ENCODE measurements at places on chromosomes 6 and 20.

DNA sequence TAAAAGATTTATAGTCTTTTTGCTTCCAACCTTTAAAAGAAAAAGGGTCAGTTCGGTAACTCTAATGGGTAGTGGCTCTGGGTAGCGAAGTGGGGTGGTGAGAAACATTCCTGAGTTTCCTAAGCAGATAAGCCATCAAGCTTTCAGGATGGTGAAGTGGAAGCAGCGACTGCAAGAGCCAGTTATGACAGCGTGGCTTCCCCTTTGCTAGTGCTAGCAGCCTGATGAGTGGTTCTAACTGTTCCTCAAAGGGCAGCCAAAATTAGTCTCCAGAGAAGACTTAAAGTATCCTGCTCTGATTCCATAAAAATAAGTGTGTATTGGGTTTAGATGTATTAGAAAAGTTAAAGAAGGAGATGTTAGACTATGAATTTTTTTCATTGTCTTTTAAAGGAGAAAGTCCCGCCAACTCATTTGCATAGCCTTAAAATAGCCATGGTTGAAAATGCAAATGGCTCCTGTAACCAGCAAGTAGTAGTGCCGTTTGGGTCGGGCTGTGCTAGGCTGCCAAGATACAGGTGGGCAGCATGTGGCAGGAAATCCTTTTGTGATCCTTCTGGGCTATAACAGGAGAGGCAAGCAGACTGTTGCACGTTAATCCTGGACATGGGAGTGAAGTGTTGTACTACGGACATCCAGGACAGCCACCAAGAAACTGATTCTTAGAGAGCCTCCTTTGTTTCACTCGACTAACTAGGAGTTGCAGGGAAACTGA lies 18.0 kb downstream of the ELOVL2 start:
- no peak for DNase-seq

GRCh38 chr20:41138475-41139226 lies 1.3 kb downstream of the PLCG1 start:
- DNase-seq, result no peak

GRCh38 chr6:145315982-145316600 lies 419.2 kb downstream of the EPM2A start:
- no peak for DNase-seq

DNA sequence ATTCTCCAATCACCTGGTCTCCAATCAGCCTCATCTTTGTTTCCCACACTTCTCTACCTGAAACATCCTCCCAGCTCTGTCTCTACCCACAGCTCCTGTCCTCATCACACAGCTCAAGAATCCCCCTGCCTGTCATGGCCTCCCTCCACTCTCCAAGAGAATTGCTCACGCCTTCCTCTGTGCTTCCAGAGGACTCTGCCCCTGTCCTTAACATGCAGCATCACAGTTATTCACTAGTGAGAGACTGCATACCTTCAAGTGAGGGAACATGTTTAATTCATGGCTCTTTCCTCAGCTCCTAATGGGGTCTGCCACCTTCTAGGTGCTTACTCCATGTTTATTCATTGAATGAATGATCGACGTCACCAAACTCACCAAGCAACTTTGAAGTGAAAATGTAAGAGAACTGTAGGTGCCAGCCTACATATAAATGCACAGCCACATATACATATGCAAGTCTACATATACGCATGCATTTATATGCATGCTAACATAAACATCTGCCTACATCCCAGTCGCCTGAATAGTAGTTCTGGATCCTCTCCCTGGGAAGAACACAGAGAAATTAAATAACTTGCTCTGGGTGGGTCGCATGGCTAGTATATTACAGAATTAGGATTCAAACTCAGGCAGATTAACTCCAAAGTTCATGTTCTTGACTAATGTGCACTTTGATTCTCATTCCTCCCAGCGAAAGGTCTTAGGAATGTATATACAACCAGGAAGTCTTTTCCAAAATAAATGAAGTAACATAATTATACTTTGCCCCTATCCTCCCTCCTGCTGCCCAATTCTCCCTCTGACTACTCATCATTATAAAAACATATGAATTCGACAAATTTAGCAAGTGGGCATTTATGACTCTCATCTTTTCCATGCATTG lies 295.6 kb downstream of the MAFB start:
- no peak for DNase-seq

DNA sequence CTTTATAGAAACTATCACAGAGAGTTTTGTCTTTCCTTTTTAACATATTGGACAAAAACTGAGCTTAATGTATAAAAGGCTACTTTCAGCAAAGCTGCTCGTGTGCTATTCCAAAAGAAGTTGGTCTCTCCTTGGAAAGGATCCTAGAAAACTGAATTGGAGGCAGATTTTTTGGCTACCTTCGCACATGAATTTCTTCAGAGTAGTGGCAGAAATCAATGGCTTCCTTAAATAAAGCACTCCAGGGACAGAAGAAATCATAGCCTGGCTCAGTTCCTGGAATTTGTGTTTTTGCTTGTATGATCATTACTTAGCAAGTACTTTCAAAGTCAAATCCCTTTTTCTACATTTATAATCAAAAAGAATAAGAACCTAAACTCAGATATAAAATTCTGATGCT lies 780.3 kb downstream of the PHF3 start:
- DNase-seq, result peak; percentile 41

- no peak for DNase-seq
These were observed 29.3 kb upstream of the EZR start for GRCh38 chr6:158848490-158848895.

DNA sequence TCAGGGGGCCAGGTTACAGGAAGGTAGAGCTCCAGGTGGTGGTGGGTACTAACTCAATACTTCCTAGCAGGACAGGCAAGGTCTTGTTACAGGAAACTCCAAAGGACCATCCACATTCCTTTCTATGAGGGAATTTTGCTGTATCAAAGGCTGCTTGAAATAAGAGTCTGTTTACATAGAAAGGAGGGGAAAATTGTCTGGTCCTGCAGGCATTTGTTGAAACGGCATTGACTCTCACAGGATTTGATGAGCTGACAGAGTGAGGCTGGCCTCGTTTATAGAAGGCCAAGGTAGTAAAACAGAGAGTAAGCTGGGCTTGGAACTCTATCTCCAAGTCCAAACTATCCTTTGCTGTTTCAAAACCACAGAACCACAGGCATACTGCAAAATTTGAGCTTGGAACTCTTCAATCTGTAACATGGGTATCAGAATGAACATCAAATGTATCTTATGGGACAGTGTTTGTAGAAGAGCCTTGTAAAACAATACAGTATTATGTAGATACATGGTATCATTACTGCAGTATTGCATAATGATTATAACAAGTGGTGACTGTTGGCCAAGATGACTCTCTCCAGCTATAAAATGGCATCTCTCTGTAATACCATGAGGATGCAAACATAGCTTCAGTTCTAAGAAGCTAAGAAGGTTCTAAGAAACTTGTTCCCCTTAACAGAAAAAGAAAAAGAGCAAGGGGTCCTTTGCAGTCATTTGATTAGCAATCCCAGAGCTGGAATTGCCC lies 61.5 kb downstream of the TRAM2 start:
- no peak for DNase-seq

- no peak for DNase-seq
These were observed 368.4 kb upstream of the MAN1A1 start for GRCh38 chr6:119717942-119718341.

DNA sequence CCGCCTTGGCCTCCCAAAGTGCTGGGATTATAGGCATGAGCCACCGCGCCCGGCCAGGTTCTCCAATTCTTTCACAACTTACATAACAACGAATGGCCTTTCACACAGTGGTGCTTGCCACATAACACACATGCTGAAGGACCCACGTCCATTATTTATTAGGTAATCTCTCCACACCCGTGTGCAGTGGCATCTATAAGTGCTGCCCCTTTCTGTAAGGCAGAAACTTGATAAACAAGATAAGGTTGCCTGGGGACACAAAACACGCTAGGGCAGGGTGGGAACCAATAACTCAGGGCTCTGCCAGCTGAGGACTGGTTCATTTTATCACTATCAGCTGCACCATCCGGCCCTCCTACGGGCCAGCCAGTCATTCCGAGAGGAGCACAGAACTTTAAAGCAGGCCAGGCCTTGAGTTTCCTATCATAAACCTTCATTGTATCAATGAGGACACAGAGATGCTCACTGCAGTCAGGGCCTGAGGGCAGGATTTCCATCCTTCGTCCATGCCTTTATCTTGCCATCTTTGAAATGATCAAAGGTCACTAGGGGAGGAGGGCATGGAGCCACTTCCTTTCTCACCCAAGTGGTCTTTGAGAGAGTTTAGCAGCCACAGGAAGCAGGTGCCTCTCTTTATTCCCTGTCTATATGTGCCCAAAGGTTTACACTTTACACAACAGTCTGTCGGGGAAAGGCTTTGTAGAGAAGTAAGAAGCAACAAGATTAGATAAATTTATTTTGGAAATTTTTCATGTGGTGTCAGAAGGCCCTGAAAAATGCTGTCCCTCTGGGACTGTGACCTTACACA lies 37.6 kb downstream of the GPLD1 start:
- no peak for DNase-seq

- DNase-seq, result no peak
These were observed 199.3 kb upstream of the SHLD1 start for GRCh38 chr20:5550733-5551529.

- DNase-seq, result no peak
These were observed 17.2 kb downstream of the LAMP5 start for GRCh38 chr20:9531581-9531980.

- no peak for DNase-seq
These were observed 7.6 kb upstream of the CCN2 start for GRCh38 chr6:131958542-131959470.

DNA sequence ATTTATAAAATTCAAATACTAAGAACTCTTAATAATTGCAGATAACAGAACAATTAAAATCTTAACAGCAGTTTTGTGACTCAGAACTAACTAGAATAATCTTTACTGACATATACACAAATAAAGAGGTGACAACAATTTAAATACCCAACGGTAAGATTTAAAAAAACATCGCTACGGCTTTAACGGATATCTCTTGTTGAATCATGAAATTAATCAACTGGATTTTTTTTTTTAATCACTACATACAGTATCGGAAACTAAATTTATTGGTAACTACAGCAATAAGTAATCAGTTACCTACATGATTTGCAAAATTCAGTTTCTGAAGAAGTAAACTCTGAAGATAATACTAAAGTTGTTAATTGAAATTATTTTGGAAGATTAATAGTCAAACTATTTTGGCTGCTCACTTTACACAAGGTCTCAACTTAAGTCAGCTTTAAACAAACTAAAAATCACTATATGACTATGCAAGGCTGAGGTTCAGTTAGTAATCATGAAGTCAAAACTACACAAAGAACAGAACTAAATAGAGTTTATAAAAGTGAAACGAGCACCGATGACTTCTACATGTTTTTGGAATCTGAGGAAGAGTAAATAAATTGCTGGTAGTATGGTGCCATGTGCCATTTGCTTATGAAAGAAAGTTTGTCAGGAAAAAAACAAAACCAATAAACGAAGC lies 128.8 kb downstream of the HUS1B start:
- no peak for DNase-seq

GRCh38 chr6:55089325-55089724 lies 85.0 kb upstream of the HCRTR2 start:
- no peak for DNase-seq

DNA sequence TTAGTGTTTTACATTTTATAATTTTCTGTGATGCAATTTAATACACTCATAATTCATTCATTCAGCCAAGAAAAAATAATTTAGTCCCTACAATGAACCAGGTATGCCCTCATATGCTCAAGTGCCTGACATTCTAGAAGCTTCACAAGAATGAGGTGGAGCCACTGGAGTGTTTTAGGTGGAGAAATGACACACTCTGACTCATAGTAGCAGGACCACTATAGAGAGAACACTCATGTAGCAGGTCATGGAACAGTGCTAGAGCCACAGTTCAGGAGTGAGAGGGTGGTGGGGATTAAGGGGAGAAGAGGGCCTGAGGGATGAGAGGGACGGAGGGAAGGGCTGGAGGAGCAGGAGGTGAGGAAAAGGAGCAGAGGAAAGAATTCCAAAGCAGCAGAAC lies 1.4 kb upstream of the HLA-G start:
- no peak for DNase-seq

- no peak for DNase-seq
These were observed 229.5 kb upstream of the DTNBP1 start for GRCh38 chr6:15892369-15892768.

DNA sequence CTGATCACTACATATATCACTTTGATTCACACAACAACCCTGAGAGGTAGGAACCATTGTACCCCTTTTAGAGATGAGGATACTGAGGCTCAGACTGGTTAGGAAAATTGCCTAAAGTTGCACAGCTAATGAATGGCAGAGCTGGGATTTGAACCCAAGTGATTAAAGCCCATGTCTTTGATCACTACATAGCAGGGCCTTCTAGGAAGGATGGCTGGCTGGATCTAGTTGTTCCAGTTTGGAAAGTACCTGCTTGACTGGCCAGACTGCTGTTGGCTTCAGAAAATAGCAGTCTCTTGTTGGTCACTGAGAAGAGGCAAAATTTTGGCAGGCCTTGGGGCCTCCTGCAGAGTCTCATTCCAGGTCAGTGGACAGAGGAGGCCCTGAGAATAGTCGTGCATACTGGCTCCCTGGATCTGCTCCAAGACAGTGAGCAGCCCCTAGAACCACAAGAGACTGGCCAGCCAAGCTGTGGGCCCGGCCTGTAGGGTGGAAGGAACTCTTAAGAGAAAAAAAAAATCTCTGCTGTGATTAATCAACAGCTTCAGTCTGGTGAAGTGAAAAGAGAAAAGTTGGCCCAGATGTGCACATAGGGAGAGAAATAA lies 17.5 kb downstream of the PPARD start:
- peak; percentile 73 for DNase-seq

GRCh38 chr20:23072892-23073586 lies 13.1 kb downstream of the CD93 start:
- DNase-seq, result no peak

DNA sequence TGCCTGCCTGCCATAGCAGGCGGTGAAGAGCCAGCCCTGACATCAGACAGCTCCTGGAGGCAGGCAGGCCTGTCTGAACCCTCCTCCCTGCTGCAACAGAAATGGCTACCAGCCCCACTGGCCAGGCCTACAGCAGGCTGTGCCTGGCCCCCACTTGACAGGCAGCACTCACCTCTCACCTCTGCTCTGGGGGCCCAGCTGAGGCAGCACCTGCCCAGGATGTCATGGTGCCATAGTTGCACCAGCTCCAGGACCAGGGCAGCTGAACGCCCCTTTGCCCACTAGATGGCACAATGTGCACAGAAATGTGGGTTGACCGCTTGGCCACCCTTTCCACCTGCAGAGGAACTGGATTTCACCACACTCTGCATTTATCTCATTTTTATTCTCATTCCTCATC lies 30.6 kb downstream of the MRPL14 start:
- peak; percentile 73 for DNase-seq

- no peak for DNase-seq
These were observed 10.8 kb downstream of the SIM1 start for GRCh38 chr6:100453701-100454521.

DNA sequence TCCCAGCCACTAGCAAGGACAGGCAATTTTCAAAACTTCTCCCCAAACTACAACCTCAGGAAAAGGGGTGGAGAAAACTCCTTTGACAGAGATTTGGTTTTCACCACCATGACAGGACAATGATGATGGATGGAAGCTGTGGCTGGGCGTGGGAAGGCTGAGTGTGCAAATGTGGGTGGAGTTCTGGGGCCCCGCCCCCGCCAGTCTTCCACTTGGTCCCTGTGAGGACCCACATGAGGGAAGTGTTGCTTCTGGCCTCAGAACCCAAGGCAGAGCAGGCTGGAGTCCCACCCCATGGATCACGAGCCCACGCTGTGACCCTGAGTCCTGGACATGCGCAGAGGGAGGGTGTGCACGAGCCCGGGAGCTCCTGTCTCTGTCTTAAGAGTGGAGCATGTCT lies 21.5 kb upstream of the MRGBP start:
- DNase-seq, result no peak
